ENCODE measurements at places on chromosomes 2 and 18. TPM values are rescaled to one million over a fixed set of nuclear protein-coding genes. Genes with fewer than 3 reads are reported as not detected.

Gene IL36A
- not detected for total RNA-seq

Gene GYPC
- 114 TPM for total RNA-seq

Gene SEPTIN10
- 74.4 TPM for total RNA-seq

Gene CYP27A1
- total RNA-seq, result 12.1 TPM

Gene CABYR
- total RNA-seq, result 18.2 TPM

Gene GBX2
- total RNA-seq, result 1.9 TPM

Gene SPP2
- total RNA-seq, result 0.22 TPM

Gene CAPN14
- 0.28 TPM for total RNA-seq

Gene XDH
- 0.06 TPM for total RNA-seq

All from spinal cord (tissue), 10 donors.